ENCODE measurements at places on chromosomes 13 and 19.

DNA sequence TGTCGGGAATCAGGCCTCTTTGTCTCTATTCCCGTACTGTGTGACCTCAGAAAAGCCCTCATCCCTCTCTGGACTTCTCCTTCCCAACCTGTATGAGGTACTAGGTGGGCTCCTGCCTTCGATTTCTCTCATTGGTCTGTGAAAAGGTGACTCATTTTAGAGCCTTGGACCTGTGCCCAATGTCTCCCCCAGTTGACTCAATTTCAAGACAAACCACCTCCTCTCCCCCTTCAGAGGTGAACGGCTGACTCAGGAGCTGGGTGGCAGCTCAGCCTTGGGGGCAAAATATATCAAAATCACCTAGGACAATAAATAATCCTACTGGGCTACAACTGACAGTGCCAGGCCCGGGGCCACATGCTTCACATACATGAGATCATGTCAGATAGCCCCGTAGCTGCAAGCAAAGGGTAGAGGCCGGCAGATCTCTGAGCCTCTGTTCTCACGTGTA lies 630 bp downstream of the COQ8B start:
- DNase-seq, result no peak

DNA sequence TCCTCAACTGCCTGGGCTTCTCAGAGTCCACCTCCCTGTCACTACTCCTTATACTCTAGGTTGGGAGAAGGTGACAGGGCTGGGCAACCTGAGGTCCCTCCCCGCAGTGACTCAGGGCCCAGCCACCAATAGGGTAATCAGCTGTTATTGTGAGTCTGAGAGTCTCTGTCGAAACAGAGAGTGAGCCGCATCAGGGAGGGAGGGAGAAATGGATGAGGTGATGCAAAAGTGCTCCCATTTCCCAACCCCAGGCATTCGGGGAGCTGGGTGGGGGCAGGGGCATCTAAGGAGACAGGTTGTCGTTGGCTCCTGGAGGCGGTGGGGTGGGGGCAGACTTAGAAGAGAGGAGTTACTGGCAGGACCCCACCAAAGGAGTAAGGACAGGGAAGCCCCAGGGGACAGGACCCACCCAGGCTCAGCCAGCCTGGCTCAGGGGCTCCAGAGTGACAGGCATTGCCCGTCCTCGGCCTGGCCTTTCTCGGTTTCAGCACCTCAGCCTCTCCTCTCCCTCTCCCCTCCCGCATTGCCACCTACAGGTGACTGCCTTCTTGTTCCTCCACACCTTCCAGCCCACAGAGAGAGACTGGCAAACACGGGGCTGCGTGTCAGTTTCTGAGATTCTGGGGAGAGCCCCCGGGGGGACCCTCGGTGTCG lies at the start of gene DMKN:
DMKN (minus strand) TSS at position 22 of the 654 bp plus-strand sequence. CDS start 174 bp downstream, outside the sequence.
- DNase-seq, result no peak

GRCh38 chr19:1999856-2000515 lies 15.5 kb downstream of the BTBD2 start:
- DNase-seq, result no peak

GRCh38 chr13:79749984-79750551 lies 269.1 kb downstream of the NDFIP2 start:
- no peak for DNase-seq

- no peak for DNase-seq
Observed at GRCh38 chr13:98921786-98922185, 56.1 kb downstream of the DOCK9 start.

GRCh38 chr13:114067381-114067885 lies 65.0 kb downstream of the RASA3 start:
- DNase-seq, result peak; percentile 67

DNA sequence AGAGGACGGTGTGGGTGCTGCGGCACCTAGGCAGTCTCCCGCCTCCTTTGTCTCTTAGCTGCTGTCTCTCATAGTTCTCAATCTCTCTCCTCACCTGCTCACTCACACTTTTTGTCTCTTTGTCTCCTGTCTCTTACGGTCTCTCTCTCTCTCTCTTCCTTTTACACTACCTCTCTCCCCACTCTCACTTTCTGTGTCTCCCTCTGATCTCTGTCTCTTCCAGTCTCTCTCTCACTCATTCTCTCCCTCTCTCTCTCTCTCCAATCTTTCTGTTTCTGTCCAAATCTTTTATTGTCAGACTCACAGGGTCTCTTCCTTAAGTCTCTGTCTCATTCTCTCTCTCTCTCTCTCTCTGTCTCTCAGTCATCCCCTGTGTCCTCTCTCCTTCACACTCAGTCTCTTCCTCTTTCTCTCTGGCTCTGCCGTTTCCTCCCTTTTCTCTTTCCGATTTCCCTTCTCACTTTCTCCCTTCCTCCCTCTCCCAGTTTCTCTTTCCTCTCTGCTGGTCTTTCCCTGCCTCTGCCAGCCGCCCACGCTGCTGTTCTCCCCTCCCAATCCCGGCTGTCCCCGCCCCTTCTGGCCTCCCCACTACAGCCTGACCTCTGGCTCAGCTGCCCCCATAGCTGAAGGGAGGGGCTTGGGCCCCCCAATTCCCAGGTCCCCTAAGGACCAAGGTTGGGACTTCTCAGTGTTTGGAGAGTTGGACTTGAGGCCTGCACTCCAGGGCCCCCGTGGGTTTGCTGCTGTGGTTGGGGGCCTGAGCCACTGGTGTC lies at the start of gene PLEKHA4:
PLEKHA4 (minus strand) TSS at position 504 of the 773 bp plus-strand sequence. CDS start 997 bp downstream, outside the sequence.
- DNase-seq, result peak; percentile 13

GRCh38 chr13:95462801-95463200 lies 89.7 kb upstream of the CLDN10 start:
- no peak for DNase-seq

- peak; percentile 57 for DNase-seq
Observed at GRCh38 chr19:44723952-44724319, 24.6 kb upstream of the BCL3 start.

DNA sequence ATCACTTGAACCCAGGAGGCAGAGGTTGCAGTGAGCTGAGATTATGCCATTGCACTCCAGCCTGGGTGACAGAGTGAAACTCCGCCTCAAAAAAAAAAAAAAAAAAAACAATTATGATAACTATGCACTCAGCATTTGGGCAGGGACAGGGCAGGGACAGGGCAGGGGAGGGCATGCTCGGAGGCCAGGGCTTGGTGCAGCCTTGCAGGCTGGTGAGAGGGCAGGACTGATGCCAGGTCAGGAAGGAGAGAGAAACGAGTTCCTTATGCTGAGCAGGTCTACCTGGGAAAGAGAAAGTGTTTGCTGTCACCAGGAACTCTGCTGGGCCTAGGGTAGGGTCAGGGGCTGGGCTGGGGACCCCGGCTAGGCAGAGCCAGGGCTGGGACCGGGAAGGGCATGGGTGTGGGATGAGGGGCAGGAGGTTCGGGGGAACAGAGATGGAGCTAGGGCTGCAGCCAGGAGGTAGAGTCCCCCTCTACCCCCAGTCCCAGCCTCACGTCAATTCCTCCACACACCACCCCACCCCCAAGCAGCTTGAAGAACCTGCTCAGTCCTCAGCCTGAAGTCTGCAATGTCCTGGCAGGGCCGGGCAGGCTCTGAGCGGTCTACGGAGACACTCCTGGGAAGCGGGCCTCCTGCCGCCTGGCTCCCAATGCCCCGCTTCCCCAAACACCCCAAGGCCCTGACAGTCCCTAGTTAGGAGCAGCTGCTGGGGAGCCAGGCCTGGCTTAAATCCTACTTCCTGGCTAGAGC lies 2.8 kb downstream of the FXYD3 start:
- no peak for DNase-seq

DNA sequence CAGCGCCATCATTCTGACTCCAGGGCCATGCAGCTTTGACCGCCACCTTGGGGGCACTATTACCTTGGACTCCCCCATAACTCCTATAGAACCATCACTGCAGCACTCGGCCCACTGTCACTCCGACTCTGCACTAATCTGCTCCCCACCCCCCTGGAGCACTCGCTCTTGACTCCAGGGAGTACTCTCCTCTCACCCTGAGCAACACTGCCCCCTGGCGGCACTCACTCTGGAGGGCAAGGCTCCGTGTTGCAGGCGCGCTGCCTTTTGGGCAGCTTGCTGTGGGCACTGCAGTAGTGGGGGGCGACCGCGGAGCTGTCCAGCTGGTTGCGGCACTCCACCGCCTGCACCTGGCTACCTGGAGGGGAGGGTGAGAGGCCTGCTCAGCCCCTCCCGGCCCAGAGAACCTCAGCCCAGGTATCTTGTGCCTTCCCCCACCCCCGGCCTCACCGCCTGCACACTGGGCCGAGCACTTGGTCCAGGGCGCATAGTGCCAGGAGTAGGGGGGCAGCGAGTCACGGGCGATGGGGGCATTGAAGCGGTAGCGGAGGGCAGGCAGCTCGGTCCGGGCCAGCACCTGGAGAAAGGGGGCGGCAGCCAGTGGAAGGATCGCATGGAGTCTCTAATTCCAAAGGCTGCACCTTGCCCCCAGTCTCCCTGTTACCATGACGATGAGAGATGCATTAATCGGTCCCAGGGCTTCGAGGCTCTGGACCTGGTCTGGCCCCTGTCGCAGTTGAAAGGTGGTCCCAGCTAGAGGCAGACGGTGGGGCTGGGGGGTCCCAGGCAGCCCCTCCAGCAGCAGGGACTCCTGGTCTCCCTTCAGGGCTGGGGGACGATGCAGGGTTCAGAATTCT lies 8.9 kb upstream of the MYO1F start:
- peak; percentile 68 for DNase-seq

- no peak for DNase-seq
Observed at GRCh38 chr13:97498419-97498818, 64.5 kb downstream of the RAP2A start.

GRCh38 chr13:114157869-114158495 lies 21.1 kb upstream of the CFAP97D2 start:
- no peak for DNase-seq

DNA sequence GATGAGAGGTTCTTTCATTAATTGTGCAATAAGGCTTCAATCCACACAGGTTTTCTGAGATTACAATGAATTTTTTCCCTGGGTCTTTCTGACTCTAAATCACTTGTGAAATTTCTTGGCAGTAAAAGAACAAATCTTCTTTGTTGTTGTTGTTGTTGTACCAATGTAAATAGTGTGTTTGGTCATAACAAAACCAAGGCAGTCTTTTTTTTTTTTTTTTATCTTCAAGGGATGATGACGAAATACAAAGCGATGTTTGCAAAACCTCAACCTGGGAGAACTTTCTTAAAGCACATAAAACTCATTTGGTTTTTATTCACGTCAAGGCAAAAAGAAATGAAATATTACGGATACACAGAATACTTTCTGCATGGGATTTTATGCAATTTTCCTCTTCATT lies 462.0 kb downstream of the LIG4 start:
- no peak for DNase-seq

- DNase-seq, result no peak
Observed at GRCh38 chr19:32543115-32543900, 37.7 kb upstream of the PDCD5 start.

- DNase-seq, result no peak
Observed at GRCh38 chr19:44573627-44574026, 39.7 kb upstream of the IGSF23 start.

DNA sequence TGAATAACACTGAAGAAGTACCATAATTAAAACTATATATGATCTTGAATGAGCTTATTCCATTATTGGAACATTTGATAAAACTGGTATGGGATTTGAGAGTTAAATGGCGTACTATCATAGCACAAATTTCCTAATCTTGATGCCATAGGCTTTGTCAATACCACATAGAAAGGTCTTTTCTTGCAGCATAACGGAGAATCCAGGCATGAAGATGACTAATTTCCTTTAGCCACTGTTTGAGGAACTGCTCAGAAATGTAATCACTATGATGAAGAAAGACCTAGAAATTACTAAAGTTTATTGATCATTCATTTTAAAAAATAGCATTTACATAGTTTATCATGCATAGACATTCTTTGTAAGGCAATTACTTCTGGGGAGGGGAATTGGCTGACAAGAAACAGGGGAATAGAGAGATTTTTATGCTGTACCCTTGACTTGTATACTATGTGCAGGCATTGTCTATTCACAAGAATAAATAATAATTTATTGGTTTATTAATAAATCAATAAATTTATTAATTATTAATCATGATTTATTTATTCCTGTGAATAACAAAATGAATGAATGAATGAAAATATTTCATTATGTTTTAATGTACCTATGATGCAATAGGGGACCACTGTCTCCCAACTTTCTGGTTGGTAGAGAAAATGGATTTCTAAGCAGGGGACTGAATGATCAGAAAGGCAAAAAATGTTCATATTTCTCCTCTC lies 2676.6 kb downstream of the PCDH9 start:
- peak; percentile 11 for DNase-seq

- DNase-seq, result no peak
Observed at GRCh38 chr19:2503521-2504109, 27.7 kb downstream of the GADD45B start.

GRCh38 chr19:35404879-35405622 lies 34.2 kb downstream of the GPR42 start:
- DNase-seq, result no peak

DNA sequence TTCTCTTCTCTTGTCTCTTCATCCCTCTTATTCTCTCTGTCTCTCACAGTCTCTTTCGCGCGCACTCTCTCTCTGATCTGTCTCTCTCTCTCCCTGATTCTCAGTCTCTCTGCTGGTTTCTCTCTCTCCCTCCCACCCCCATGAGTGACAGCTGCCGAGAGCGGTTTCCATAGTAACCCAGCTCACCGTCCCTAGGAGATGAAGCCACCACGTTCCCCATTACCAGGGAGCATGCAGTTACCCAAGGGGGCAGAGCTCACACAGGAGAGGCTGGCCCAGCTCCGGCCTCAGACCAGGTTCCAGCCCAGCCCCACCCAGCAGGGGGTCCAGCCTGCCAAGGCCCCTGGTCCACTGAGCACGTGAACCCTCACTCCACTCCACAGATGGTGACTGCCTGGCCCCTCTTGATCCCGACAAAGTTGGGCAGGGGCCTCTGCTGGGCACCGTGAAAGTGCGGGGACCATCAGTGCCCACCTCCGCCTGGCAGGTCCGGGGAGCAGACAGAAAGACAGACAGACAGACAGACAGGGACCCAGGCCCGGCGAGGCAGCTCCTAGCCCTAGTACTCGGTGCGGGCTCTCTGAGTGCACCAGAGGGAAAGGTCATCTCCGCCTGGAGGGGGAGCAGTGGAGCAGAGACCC lies 50.6 kb downstream of the CELF5 start:
- peak; percentile 43 for DNase-seq

- DNase-seq, result peak; percentile 88
Observed at GRCh38 chr19:53870485-53870844, 2.8 kb downstream of the MYADM start.

DNA sequence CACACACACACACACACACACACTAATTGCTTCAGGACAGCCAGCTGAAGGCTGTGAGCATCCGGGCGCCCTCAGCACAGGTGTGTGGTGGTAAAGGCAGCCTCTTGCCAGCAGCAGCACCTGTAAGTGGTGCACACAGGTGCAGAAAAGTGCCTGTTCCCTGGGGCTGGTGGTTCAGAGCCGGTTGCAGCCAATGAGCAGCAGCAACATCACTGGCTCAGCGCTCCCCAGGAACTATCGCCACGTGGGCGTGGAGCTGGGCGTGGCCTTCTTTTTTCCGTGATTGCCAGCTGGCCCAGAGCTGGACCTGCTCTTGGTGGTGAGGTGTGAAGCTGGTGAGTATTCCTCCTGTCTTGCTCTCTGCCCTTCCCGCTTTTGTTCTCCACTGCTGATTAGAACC lies at the start of gene NLRP5:
NLRP5 (plus strand) TSS at position 289 of the 400 bp plus-strand sequence.
- no peak for DNase-seq

DNA sequence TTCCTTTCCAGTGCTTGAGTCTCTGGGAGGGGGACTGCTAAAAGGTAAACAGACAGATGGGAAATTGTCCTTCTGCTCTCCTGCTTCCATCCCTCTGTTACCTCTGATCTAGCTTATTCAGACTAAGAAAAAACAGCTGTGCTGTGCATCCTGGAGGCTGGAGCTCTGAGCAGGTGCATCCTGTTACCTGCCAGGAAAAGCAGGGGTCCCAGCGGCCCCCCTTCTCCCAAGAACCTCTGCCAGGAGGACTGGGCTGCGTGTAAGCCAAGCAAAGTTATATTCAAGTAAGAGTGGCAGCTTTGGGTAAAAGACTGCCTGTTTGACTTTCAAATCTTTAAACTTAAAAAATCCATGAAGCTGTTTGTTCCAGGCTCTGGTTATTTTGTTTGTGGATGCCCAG lies 75.1 kb downstream of the C13orf42 start:
- no peak for DNase-seq

Measured in Kasumi-1 (cell line).